Colonic mucosa (tissue), 4 donors: ENCODE measurements at places on chromosomes 2 and 18.

DNA sequence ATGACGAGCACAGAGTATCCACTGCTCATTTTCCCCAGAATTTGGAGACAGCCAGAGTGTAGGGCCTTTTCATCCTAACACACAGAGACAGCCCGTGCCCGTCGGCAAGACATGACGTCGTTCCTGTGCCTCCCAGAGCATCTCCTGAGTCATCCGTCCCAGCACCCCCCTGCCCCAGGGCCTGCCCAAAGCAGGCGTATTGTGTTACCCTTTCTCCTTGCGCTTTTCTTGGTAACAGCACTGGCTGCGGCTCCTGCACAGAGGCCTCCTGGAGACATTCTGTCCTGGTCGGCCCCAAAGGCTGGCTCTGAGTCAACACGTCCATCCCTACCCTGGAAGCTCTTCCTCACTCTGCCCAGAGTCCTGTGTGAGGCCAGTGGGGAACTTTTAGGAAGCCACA, 217.1 kb downstream of the KLHL29 start:
- DNase-seq, result no peak

DNA sequence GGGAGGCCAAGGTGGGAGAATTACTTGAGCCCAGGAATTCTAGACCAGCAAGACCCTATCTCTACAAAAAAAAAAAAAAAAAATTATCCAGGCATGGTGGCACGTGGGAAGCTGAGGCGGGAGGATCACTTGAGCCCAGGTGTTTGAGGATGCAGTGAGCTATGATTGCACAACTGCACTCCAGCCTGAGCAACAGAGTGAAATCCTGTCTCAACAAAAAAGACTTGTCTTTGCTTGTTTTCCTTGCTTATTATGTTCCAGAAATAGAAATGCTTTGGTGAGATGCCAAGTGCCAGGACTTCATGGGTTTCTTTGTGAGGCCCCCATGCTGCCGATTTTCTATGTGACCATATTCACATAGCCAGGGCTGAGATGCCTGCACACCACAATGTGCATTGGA, 9.0 kb downstream of the DCDC2C start:
- no peak for DNase-seq

- DNase-seq, result no peak
Observed at GRCh38 chr2:60544954-60545560, 8.4 kb downstream of the BCL11A start.

GRCh38 chr2:3168230-3168891, 209.3 kb downstream of the EIPR1 start:
- no peak for DNase-seq

- DNase-seq, result no peak
Observed at GRCh38 chr2:215981115-215981514, 32.2 kb downstream of the MREG start.

GRCh38 chr2:28085201-28085600, 194.7 kb downstream of the BABAM2 start:
- no peak for DNase-seq

- DNase-seq, result no peak
Observed at GRCh38 chr2:165470361-165470760, 863 bp downstream of the CSRNP3 start.

DNA sequence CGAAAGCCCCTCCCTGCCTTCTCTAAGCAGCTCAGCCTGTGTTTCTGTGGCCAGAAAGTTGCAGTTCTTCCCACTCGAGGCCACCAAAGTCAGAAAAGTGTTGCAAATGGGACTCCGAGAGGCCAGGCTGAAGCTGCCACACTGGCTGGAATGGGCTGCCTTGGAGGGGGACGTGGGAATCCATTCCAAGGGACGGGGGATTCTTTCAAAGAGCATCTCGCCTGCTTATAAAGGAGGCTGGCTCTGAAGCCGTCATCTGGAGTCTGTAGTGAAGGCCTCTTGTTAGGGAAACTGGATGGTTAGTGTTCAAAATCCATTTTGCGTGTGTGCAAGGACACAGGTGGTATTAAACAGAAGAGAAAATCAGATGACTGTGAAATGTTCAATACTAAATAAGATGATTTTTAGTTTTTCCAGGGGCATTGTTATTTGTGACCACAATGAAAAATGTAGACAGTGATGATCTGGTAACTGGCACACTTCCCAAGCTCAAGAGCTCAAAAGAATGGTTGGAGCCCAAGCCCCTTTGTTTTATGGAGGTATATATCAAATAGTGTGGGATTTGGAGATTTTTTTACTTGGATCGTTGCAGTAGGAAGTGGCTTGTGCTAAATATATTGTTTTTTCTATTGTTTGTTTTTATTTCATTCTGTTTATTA, 782 bp downstream of the FAM228B start:
- peak; percentile 45 for DNase-seq

- DNase-seq, result no peak
Observed at GRCh38 chr2:217249121-217250012, 389.5 kb upstream of the TNP1 start.

GRCh38 chr2:240329778-240330177, 105.7 kb upstream of the GPC1 start:
- DNase-seq, result no peak

DNA sequence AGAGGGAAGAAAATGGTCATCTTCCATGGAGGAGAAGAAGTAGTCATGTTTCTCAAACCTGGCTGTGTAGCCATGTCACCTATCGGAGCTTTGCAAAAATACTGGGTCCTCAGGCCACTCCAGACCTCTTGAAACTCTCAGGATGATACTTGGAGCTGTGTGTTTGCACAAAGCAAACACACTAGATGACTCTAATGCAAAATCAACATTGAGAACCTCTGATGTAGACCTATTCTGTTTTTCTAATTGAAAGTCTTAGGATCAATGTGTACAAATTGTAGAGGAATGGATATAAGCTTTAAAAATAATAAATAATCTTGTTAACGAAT, 444.3 kb downstream of the RND3 start:
- DNase-seq, result no peak

DNA sequence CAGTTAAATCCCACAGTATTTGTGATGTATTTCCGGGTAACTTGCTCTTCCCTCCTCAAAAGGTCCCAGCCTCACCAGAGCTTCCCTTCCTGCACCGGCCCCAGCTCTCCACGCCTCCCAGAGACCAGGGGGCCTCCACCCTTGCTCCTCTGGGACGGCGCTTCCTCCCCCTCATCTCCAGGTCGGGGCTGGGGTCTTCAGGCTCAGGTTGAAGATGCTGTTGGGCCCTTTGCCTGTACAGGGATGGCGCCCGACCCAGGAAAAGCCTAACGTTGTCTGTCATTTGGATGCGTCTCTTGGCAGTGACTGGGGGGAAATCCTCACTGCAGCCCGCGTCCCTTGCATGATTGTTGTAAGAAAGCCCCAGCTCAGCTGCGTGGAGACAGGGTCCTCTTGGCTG, 126.7 kb downstream of the TPO start:
- DNase-seq, result no peak

- DNase-seq, result no peak
Observed at GRCh38 chr18:3666526-3667254, 216.7 kb downstream of the TGIF1 start.

DNA sequence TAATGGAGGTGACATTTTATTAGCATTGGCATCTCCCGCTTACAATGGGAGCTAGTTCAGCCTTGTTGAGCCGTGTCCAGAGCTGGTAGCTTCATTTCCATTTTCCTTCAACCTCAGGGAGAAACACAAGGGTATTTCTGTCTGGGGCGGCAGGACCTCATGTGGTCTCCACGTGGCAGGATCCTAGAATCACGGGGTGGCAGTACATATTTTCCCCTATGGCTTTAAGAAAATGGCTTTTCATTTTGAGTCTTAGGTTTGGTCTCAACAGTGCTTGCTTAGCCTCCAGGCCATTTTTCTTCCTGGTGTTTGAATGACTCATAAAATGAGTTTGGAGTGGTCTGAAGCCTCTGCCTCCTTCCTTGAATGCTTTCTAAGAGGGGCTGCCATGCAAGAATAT, 20.3 kb downstream of the CABLES1 start:
- no peak for DNase-seq

DNA sequence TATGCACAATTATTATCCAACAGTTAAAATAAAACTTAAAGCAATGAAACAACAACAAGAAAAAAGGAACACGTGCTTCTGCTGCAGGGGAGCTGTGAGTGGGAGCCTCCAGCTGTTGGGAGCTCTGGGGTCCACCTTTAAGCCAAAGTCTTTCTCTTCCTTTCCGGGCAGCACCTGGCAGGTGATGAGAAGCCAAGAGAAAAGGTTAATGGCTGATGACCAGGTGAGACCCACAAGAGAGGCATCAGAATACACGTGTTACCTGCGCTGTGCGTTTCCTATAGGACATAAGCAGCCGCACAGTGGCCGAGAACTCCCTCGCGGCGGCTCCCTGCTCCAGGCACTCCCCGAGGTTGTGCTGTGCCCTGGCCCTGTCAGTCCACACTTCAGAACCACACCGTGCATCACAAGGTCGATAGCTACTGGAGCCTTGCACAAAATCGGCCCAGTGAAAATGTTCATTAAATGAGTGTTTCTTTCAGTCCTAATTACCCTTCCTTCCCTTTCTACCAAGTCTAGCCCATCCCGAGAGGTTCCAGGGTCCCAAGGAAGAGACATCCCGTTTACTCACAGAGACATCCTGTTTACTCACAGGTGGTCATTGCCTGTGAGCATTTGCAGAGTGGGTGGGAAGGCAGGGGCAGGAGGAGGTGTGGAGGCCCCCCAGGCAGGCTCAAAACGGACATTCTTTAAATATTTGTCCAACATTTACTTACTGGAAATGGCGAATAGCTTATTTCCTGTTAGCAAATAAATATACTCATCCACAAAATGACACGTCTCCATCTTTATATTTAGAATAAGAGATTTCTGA, 44.9 kb upstream of the ASB18 start:
- no peak for DNase-seq

- no peak for DNase-seq
Observed at GRCh38 chr2:46563186-46563585, 83.8 kb downstream of the TMEM247 start.

DNA sequence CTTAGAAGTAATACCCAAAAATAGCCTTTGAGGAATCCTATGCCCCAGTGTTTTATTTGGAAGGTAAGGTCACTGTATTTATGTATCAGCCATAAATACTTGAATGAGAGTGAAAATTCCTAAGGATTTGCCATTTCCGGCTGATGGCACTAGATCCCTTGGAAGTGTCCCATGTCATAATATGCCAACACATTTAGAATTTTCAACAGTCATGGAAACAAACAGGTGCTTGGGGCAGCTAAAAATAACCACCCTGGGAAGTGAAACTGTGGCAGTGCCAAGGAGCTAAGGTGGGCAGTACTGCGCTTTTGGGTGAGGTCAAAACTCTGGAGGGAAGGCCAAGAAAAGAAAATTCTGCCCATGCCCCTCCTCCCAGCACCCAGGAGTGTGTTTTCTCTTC, 80.2 kb downstream of the TCF7L1 start:
- DNase-seq, result no peak

DNA sequence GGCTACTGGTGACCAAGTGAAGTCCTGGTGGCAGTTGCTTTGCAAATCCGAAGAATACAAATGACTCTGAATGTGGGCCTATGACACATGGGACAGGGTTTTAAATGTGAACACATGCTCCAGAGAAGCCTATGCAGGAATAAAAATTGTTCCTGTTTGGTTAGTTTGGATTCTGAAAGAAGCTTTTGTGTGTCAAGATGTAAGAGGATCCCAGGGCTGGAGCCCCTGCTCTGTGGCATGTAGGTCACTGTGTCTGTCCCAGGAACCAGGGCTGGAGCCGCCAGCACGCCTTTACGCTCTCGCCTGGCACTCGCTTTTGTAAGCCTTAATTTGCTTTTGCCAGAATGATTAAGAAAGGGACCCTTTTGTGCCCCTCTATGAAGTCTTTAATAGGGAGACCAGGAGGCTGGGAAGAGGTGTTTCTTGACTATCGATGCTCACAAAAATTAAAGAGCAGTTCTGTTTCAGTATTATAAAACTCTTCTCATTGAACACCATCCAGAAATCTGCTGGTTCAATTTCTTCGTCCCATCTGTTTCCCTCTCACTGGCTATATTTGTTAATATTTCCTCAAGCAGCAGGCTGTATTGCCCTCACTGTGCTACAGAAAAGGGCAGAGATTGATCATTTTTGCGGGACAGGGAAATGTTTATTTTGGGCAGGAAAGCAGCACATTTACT, 532.7 kb upstream of the POU3F3 start:
- no peak for DNase-seq

DNA sequence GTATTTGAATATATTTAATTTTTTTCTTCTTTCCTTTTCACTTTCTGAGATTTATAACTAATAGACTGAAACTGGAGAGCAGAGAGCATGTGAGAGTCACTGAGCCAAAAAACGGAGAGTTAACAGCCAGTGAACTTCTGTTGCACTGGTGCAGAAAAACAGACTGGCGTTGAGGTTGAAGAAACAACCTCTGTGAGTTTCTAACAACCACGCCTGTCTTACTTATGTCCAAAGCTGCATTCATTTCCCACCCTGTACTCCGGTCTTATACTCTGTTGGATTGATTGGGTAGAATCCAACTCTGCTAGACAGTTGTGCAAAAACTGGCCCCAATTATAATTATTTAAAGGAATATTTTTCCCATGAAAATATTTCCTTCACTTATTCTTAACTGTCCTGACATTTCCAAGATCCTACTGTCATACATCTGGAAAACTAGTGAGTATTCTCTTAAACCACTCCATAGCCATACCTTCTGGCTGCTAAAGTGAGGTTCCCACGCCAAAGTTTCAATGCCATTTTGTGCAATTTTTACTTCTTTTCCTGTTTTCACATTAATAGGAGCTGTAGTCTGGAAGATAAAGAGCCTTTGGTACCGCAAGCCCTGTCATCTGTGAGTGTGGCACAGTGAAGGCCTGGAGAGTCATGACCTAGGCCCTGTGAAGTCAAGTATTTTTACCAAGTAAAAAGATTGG, 9.4 kb downstream of the CYP1B1 start:
- DNase-seq, result no peak

- DNase-seq, result no peak
Observed at GRCh38 chr18:28766027-28766426, 589.1 kb upstream of the CDH2 start.

- no peak for DNase-seq
Observed at GRCh38 chr2:12430407-12431133, 286.2 kb upstream of the TRIB2 start.

DNA sequence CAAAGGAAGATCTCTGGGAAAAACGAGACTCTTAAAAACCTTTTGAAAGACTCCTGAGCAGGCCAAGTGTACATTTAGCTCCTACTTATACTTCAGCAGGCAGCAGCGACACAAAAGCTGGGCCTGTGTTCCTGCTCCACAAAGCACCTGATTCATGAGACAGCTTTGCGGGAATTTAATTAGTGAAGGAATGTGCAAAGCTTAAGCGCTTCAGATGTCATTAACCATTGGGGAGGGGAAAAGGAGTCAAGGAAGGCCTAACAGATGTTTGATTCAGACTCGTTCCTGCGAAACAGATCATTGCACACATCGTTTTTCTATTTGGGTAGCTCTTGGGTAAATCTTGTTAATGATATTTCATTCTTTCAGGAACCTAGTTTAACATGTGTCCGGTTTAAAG, 125.9 kb downstream of the MAIP1 start:
- no peak for DNase-seq

GRCh38 chr2:212495046-212495445, 43.6 kb downstream of the ERBB4 start:
- DNase-seq, result no peak

DNA sequence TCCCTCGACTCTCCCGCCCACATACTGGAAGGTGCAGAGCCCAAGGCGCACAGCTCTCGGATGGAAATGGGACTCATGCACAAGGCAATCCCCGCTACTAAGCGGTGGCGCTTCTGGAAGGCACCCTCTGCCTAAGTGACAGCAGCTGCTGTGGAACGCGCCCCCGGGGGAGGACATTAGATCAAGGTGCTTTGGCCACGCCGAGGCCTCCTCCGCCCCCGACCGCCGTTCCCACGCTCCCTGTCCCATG, 202 bp downstream of the MCEE start:
- peak; percentile 75 for DNase-seq

GRCh38 chr2:10541775-10542432, 93.8 kb upstream of the ODC1 start:
- no peak for DNase-seq
